ENCODE measurements at places on chromosomes 2 and 18.

- ATAC-seq = no peak
These were observed 19.1 kb downstream of the BCL2L11 start for GRCh38 chr2:111139637-111140317.

- no peak for ATAC-seq
These were observed 5.3 kb upstream of the PXDN start for GRCh38 chr2:1749489-1750119.

DNA sequence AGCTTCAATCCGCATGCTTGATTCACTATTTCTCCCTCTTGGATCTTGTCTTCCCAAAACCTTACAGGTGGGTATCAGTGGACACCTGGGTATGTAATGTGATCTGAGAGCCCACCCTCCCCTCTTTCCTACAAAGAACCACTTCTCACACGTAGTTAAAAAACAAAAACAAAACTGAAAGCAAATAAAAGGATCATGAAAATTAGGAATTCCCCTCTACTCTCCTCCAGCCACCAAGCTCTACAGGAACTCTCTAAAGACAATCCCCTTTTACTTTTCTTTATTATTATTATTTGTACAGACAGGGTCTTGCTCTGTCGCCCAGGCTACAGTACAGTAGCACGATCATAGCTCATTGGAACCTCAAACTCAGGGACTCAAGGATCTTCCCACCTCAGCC is 40.8 kb upstream of the MYO1B start:
- ATAC-seq = peak; percentile 42

DNA sequence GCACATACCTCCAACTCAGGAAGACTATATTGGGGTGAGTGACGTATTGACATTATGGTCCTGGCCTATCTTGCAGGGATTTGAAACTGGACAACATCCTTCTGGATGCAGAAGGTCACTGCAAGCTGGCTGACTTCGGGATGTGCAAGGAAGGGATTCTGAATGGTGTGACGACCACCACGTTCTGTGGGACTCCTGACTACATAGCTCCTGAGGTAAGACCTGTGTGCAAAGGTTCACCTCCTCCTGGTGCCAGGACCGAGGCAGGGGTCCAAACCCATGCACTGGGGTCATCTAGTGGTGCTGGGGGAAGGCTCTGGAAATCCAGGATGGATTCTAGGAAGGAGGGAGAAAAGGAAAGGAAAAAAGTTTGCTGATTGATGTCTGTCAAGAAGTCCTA is 152.2 kb upstream of the EPAS1 start:
- no peak for ATAC-seq

GRCh38 chr2:64781711-64782390 is 128.1 kb upstream of the SERTAD2 start:
- no peak for ATAC-seq

GRCh38 chr2:151733771-151734672 is at the start of gene NEB:
Gene NEB (minus strand): TSS chr2:151734476. CDS start chr2:151733156, 1,320 bp downstream.
- no peak for ATAC-seq

DNA sequence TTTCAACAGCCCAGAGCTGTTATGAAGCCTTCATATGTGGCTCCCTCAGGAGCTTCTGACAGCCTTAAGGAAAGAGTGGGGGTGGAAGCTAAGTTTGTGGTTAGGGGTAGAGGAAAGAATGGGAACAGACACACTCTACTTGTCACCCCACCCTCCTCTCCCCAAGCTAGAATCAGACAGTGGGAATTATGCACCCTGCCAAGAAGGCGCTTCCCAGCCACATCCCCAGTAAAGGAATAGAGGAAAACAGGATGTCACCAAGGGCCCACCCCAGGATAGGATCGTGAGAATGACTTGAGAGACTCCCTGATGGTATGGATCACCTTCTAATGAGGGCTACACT is 32.4 kb upstream of the EML4 start:
- ATAC-seq = no peak

DNA sequence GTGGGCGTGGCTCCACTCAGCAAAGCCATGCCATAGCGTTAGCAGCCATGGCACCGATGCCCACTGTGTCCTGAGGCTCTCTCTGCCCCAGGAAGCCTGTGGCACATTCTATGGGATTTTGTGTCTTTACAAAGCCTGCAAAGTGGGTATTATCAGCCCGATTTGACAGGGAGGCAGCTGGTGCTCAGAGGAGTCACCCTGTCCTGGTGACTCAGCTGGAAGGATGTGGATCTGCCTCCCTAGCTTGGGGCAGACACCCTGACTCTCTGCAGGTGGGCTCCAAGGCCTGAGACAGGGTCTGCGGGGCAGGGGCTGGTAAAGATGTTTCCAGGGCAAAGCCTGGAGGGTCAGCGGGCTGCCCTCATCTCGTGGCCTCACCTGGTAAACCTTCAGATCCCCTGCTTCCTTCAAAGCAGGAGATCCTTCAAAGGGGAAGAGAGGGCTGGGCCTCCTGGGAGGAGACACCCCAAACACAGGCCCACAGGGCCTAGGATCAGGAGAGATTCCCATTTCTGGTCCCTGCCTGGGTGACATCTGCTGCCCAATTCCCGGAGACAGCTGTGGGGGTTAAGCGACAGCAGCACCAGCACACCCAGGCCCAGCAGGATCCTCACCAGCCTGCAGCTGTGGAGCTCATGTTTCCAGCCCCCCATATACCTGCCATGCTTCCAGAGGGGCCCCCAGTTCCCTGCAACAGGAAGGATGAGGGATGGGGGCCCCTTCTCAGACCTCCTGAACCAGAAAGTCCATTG is 3.0 kb upstream of the ASB1 start:
- ATAC-seq = no peak

GRCh38 chr2:50492477-50492851 is 539.5 kb downstream of the NRXN1 start:
- ATAC-seq = peak; percentile 61

DNA sequence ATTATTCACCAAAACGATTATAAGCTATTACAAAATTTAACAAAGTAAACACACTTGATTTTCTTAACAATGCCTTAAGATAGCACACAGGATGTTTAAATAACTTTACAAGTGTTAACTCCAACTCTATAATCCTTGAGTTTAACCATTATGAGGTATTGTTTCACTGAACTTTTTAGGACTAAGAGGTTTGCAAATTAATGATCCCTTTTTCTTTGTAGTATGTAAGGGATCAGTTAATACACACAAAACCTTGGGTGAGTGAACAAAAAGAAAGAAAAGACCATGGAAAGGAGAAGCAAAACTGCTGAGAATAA is 21.5 kb upstream of the TFPI start:
- ATAC-seq = no peak

GRCh38 chr18:54718408-54718773 is 109.9 kb upstream of the RAB27B start:
- no peak for ATAC-seq

DNA sequence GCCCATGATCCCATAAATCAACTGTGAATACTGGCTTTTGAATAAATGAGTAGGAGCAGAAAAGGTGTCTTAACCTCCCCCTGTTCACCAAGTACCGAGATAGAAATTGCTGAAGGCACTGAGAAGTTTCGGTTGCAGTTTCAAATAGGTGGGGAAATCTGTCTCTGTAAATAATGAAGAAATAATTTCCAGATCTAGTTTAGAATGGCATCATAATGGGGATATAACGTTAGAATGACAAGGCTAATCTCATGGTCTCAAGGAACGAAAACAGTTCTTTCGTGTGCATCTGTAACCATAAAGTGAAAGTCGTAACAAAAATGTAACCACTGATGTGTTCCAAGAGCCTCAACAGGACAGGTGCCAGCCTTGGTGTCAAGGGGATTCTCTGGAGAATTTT is 49.9 kb upstream of the TMEM18 start:
- no peak for ATAC-seq

- ATAC-seq = no peak
These were observed 121.2 kb downstream of the IRS1 start for GRCh38 chr2:226678422-226678821.

All from activated CD4-positive, CD25-positive, alpha-beta regulatory T cell treated with anti-CD3 and anti-CD28 coated beads, Interleukin-2, amount 50 U/mL, for 24 hours (primary cell).